ENCODE measurements at places on chromosomes 12 and 14.

DNA sequence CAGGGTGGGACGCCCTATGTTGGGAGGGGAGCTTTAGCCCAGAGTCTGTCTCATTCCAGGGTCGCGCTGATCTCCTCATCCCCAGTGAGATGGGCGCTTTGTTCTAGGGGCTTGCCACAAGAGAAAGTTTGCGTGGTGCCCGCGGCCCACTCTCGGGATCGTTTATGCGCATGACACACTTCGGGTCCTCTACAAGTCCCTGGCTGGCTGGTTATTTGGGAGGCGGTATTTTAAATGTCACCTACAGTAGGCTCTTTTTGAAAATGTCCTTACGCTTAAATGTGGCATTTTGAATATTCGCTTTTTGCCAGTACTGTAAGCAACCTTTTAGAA lies 541 bp downstream of the GOLT1B start:
- H3K4me1 ChIP-seq, result peaks cover 39% of the 10 kb centered on the region
- peak; percentile 38 for DNase-seq
- H3K27me3 ChIP-seq, result no peaks in the 10 kb centered on the region
- H3K36me3 ChIP-seq, result peaks cover 21% of the 10 kb centered on the region
- peak overlapping the region; percentile 98 for H3K27ac ChIP-seq
- H3K4me3 ChIP-seq, result no peak overlapping the region

DNA sequence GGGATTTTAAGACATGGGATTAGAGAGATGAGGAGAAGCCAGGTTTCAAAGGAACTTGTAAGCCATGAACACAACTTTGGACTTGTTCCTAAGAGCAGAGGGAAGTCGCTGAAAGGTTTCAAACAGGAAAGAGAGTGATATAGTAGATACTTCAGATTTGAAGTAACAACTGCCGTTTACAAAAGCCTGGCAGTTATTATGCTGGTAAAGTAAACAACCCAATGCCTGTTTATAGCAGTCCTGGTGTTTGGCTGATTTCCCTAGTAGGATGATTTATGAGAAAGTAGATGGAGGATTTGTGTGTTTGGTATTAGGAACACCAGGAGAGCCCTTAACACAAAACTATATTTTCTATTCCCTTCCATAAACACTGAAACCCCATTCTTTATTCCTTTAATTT lies 285.7 kb downstream of the RMST start:
- H3K27ac ChIP-seq, result no peak overlapping the region
- no peaks in the 10 kb centered on the region for H3K4me1 ChIP-seq
- H3K36me3 ChIP-seq, result no peaks in the 10 kb centered on the region
- no peaks in the 10 kb centered on the region for H3K27me3 ChIP-seq
- H3K4me3 ChIP-seq, result no peak overlapping the region
- DNase-seq, result no peak

DNA sequence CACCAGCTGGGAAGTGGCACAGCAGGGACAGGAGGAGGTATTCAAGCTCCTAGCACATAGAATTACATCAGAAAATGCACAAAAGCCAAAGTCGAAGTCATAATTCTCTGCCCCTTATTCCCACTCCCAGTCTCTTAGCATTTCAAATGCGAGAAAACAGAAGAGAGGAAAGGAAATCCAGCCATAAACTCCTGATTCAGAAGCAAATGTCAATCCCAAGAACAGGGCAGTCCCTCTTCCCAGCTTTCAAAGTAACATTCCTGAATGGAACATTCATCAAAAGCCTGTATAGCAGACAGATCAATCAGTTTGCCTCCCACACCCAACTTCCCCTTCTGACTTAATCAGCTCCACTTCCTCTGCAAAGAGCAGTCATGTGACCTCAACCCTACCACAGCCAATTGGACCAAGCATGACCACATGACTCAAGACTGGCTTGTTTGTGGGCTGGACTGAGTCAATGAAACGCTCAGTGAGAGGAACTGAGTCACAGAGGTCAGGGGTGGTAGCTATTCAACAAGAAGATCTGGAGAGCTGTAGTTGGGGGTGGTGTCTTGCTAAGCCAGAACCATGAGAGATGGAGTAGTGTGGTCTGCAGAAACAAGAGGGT lies 41.4 kb upstream of the TUNAR start:
- peaks cover 9% of the 10 kb centered on the region for H3K4me1 ChIP-seq
- DNase-seq, result peak; percentile 37
- no peaks in the 10 kb centered on the region for H3K36me3 ChIP-seq

- no peak overlapping the region for H3K4me3 ChIP-seq
- H3K36me3 ChIP-seq, result peaks cover 5% of the 10 kb centered on the region
Observed at GRCh38 chr12:132067182-132067581, 76.9 kb downstream of the DDX51 start.

GRCh38 chr12:97943359-97943758 lies 480.8 kb downstream of the RMST start:
- no peak for DNase-seq
- peaks cover 3% of the 10 kb centered on the region for H3K36me3 ChIP-seq
- no peak overlapping the region for H3K27ac ChIP-seq
- H3K4me3 ChIP-seq, result no peak overlapping the region
- H3K4me1 ChIP-seq, result no peaks in the 10 kb centered on the region
- no peaks in the 10 kb centered on the region for H3K27me3 ChIP-seq
